ENCODE measurements at places on chromosomes 1 and 21.
A peak's percentile ranks its signal among the peaks of the same experiment; 100 is the strongest.

GRCh38 chr1:227841096-227841495 is 25.6 kb downstream of the PRSS38 start:
- no peak for DNase-seq

GRCh38 chr21:14646893-14647292 is 100.8 kb upstream of the SAMSN1 start:
- no peak for DNase-seq

GRCh38 chr1:204591473-204592090 is 75.4 kb downstream of the MDM4 start:
- DNase-seq, result peak; percentile 51

- no peak for DNase-seq
Observed at GRCh38 chr1:118751166-118751565, 237.0 kb downstream of the TBX15 start.

DNA sequence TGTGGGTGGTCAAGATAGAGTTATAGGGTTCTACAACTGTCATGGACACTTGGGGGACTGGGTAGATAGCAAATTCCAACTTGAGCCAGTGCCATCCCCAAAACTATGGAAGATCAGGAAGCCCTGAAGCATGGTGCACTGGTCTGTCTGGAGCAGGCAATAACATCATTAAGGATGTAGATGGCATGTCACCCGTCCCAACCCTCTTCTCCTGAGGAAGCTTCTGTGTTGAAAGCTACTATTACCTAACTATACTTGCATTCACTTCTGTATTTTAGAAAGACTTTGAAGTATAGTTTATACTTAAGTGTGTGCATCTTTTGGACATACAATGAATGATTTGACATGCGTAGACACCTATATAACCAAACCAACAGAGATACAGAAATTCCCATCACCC is 32.9 kb downstream of the RABIF start:
- no peak for DNase-seq

- no peak for DNase-seq
Observed at GRCh38 chr1:184851822-184852746, 97.4 kb upstream of the EDEM3 start.
